ENCODE measurements at places on chromosomes 7 and 10.

DNA sequence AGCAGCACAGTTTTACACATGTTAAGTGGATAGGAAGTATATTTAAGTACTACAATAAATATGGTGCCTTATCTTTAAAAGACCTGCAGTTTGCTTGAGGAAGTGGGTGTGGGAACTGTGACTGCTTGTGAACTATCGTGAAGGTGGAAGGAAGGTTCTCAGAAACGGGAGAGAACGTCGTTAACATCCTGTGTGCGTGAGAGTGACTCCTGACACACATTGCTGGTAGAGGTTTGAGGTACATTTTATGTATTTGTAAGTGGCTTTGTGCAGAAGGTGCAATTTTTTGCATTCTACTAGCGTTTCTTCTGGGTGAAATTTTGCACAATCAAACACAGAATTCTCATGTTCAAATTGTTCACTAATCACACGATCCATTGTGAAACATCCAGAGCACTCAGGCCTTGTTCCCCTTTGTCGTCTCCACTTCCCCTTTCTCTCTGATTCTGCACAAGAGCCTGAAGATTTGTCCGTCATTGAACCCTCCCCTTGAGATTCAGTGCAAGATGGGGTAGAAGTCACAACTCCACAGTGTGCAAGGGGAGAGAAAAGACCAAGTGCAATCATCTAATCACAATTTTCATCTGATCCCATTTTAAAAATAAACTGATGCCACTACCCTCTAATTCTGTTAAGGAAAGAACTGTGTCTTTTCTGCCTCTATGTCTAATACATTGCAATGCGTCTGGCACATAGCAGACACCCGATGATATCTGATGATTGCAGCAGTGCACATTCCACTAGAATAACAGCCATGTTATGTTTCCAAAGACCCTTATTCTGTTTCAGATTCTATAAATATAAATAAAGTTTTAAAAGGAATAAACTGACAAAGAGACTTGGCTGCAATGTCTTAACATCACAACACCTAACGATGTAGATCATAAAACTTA, 279.9 kb downstream of the NEBL start:
- no peak for DNase-seq

DNA sequence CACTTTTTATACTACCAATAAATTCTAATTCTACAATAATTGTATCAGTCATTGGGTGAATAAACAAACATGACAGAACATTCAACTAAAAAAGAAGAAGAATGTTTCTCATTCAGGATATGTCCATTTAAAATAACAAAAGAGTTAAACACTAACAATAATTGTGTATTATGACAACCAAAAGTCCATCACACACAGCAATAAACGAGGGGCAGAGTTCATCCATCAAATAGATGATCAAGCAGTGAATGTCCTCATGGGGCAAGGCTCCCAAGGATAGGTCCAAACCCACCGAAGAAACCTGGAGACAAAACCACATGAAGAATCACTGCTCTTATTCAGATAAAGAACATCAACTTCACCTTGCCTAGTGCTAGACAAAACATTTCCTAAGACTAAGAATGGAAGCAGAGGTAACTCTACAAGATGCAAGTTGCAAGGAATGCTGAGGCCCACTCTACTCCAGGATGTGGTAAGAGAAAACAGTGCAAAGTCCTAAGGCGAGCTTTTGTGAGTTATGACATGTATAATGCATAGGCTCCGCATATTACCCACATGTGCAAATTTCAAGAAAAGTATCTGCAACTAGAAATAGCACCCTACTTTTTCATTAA, 115.1 kb downstream of the PARD3 start:
- DNase-seq, result no peak

DNA sequence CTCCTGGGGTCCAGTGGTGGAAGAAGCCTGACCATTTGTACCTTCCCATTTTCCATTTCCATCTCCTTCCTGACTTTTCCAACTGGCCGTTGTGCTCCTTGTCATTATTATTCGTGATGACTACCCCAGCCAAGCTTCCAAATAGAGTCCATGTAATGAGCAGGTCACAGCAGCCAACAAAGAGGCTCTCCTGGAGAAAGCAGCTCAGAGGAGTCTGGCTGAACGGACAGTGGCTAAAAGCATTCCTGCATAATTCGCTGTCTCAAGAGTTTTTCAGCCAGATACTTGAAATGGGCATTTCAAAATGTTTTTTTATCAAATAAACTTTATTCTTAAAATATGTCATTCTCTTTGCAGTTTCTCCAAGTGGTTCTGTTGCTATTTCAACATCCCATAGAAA, 458.6 kb downstream of the INHBA start:
- DNase-seq, result no peak

DNA sequence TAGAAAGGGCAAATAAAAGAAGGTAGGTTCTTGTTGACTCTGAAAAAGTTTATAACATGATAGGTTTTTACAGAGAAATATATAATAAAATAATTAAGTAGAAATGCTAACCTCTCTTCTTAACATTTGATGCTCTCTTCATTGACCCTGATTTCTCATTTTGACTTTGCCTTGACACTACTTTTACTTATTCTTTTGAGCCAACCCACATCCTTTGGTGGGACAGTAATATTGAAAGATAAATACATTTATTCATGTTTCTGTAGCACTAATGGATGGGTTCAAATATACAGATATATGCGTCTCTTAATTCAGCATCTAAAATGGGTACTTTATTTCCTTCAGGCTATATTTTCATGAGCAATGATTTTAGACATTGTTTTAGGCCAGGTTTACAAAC, 34.4 kb downstream of the DDC start:
- DNase-seq, result no peak

- DNase-seq, result no peak
Observed at GRCh38 chr10:20474064-20474463, 423.0 kb downstream of the NEBL start.

- DNase-seq, result no peak
Observed at GRCh38 chr7:33726582-33726981, 178.8 kb upstream of the BMPER start.

- DNase-seq, result no peak
Observed at GRCh38 chr10:10758306-10758705, 259.4 kb upstream of the CELF2 start.

DNA sequence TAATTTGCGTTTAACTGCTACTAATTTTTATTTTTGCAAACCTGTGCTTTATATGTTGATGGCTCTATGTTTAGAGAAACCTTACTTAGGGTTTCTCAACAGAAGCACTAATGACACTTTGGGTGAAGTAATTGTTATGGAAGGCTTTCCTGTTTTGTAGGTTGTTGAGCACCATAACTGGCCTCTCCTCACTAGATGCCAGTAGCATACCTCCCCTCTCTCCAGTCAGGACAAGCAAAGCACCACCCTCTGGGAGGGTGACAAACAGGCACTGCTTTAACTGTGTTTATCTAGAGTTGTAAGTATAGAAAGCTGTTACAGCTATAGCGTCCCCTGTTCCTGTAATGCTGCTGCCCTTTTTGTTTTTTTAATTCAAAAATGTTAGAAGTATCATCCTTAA, 60.9 kb downstream of the WAC start:
- DNase-seq, result no peak

DNA sequence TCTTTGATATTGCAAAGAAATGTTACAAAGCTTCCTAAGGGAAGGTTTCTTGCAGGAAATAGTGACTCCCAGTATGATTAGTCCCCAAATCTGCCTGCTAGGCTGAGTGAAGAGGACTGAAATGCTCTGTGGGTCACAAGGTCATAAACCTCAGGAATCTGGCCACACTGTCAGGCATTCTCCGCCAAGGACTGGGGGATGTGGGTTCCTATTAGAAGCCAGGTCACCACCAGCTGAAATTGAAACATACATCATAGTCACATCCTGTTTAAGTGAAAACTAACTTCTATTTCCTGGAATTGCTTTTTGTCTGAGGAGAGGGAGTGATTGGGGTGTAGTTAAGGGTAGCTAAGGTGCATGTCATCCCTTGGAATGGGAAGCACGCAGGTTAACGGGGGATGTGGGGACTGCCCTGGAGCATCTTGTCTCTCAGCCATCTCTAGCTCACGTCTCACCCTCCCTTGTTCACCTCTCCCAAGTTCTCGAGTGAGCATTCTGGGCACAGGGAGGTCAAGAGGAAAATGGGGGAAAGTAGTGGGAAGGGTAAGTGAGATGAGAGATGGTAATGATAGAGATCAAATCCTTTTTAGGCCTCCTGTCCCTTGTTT, 12.0 kb upstream of the GSAP start:
- no peak for DNase-seq

GRCh38 chr10:36493516-36493880, 631.9 kb upstream of the ANKRD30A start:
- DNase-seq, result no peak

- DNase-seq, result no peak
Observed at GRCh38 chr7:158246272-158246959, 341.2 kb downstream of the PTPRN2 start.

DNA sequence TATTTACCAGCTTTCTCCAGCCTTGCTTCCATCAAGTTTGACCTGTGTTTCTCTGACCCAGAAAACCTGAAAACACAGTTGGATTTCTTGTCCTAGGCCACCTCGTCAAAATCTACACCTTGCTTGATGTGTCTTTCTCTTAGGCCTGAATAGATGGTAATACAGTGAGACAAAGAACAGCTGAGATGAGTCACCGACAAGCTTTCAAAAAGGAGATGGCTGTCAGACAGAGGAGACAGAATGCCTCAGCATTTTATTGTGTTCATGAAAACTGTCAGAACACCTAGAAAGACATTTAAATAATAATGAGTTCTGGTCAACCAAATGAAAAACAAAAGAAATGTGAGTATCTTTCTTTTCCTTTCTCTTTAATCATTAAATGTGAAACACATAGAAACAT, 119.7 kb upstream of the SORCS1 start:
- no peak for DNase-seq

DNA sequence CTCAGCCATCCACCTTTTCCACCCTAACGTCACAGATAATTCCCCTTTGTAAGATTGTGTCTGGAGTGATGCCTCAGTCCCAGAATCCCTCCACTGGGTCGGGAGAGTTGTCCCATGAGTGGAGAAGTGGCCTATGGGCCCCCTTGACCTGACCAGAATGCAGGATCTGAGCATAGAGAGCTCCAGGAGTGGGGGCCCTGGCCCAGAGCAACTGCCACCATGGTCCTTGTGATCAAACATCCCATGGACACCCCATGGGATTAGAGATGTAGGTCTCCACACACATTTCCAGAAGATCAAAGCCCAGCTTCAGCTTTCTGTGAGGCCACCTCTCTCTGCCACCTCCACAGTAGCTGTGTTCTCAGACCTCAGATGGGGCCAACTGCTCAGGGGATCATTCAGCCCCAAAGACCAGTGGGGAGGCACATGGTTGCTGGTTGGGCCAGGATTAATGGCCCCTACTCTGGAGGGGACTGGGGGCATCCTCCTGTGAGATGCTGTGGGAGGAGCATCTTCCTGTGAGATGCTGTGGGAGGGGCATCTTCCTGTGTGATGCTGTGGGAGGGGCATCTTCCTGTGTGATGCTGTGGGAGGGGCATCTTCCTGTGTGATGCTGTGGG, 28.5 kb upstream of the DPYSL4 start:
- DNase-seq, result no peak

- DNase-seq, result no peak
Observed at GRCh38 chr7:37784015-37784414, 64.4 kb upstream of the NME8 start.

DNA sequence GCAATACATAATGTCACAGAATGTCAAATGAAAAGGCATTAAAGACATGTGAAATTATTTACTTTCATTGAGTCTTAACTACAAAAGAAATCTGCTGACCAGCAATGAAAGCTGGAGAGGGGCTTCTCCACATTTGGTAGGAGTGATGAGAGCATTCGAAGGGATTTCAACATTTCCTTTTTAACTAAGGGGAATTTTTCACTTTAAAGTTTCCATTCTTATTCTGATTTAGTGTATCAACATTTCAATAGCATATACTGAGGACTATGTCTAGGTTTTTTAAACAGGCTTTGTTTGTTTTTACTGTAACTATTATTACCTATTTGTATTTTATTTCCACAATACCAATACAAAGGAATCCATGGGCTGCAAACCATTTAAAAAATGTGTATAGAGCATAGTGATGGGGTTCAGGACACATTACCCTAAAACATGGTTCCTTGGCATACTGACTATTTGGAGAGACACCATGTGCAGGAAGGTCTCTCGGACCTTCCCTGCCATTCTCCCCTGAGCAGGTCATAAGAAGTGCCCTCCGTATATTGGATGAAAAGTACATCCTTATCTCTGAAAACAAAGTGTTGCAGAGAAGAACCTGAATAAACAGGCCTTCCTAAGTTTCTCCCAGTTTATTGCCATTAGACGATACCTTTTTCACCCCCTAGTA, 278.7 kb downstream of the DOCK4 start:
- no peak for DNase-seq

DNA sequence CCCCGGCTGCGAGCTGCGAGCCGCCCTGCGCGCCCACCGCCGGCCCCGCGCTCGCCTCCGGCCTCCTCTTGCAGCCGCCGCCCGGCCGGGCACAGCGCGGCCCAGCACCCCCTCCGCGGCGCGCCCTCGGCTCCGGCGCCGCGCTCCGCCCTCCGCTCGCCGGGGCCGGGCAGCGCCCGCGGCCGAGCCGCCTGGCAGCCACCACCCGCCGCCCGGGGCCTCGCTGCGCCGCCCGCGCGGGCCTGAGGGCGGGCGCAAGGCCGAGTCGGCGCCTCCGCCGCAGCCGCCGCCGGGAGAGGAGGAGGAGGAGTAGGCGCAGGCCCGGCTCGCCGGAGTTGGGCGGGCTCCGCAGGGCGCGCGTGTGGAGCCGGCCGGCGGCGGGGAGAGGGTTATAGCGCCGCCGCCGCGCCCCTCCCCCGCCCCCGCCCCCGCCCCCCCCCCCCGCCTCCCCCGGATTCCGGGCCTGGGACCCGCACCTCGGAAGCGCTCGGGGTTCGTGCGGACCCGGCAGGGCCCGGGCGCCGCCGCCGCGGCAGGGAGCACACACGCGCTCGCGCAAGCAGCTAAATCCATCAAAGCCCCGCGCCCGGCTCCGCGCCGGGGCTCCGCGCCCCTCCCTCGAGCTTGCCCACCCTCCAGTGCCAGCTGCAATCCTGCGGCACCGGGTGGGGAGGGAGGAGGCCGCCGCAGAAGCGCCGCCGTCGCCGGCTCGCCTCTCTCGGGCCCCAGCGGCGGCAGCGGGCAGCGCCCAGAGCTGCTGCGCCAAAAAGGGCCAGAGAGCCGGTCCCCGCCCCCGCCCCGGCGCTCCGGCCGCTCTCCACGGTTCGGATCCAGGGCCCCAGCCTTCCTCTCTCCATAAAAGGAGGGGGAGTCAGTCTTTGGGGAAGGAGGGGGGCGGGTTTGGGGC, at the start of gene PDGFA:
Gene PDGFA, minus strand, starts transcription at position 363 of the 907 bp plus-strand sequence. CDS start 845 bp downstream, outside the sequence.
- peak; percentile 80 for DNase-seq

DNA sequence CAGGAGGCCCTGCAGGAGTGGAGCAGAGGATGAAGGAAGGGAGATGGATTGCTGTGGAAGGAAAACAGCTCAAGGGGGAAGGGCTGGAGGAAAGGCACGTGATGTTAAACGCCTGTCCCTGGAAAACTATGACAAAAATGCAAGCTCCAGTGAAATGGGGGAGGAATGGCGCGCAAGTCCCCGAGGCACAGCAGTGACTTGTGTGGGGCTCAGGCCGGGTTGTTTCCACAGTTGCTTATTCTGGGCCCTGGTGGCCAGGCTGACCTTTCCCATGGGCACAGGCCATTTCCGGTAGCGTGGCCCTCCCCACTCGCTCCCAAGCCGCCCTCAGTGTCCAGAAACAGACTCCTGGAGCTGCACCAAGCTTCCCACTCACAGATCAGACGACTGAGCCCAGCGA, 68.1 kb upstream of the PDGFA start:
- no peak for DNase-seq

All from sigmoid colon (tissue), 7 donors.